ENCODE measurements at places on chromosomes 3 and 15.

DNA sequence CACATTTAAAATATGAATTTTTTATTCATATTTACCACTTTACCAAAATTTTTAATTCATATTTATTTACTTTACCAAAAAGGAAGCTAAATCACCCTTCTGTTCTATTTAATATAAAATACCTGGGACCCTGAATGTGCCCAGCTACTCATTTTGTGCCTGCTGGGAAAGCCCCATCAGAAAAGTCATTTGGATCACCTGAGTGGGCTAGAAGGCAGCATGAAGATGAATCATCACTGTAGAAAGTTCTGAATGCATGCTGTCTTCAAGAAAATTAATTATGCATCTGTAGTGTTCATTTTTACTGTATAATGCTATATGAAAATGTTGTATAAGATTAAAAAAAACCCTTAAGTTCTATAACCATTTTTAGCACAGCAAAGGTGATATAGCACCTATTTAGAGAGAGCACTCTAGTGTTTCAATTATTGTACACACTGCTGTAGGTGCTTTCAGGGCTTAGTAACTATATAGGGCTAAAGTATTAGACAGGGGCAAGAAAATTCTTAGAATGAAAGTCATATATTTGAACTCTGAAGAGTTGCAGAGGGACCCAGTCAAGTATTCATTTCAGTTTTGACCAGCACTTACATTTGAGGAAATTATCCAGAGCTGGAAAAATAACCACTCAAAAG, 175.1 kb downstream of the NFKBIZ start:
- no peak for DNase-seq

DNA sequence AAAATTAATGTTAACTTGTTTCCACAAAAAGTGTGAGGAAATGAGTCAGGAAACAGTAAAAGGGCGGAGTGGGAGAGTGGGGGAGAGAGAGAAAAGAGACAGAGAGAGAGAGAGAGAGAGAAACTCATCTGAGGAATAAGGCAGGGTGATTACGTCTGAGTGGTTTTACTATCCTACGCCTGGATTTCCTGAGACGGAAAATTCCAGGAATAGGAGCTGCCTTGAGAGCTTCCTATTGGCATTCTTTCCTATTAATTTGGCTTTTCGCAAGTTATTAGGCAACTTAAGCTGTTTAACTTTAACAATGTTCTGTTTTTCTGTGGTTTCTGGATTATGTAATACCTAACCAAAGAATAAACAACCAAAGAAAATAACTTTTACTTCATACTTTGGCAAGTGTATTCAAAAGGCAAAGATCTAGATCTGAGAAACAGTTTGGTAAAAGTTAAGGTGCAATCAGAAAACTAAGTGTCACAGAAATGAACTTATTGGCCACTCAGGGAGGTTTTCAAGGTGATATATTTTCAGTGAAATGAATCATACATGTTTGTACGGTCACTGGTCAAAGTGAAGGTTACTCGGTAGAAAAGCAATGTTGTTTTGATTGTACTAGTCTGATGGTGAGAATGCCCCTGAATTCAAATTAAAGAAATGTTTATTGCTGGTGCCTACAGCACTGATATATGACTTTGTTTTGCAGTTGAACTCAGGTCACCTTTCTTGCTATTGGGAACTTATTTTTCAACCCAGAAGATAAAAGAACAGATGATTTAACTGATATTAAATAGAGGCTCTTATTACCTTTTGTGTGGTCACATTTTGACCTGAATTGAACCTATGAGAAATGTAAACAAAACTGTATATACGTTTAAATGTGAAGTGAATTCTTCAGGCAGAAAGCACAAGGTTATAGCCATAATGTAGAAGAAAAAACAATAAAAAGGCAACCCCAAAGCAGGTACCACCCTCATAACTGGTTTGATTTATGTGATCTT, 39.9 kb upstream of the TNFSF10 start:
- DNase-seq: no peak

DNA sequence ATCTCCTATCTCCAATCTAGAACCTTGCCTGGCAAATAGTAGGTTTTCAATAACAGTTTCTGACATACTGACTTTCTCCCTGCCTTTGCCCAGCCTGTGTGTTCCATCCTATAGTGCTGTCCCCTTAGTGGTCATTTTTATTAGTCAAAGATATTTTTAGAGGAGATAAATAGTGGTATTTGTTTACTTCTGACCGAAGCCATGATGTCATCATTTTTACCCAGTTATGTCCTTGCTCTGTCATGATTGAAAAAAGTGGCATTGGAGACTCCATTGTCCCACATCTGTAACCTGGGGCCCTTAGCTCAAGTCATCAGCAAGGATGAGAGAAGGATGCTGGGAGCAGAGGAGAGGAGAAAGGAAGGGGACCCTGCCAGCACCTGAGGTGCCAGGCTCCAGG, 80.6 kb upstream of the ATP2B2 start:
- no peak for DNase-seq

DNA sequence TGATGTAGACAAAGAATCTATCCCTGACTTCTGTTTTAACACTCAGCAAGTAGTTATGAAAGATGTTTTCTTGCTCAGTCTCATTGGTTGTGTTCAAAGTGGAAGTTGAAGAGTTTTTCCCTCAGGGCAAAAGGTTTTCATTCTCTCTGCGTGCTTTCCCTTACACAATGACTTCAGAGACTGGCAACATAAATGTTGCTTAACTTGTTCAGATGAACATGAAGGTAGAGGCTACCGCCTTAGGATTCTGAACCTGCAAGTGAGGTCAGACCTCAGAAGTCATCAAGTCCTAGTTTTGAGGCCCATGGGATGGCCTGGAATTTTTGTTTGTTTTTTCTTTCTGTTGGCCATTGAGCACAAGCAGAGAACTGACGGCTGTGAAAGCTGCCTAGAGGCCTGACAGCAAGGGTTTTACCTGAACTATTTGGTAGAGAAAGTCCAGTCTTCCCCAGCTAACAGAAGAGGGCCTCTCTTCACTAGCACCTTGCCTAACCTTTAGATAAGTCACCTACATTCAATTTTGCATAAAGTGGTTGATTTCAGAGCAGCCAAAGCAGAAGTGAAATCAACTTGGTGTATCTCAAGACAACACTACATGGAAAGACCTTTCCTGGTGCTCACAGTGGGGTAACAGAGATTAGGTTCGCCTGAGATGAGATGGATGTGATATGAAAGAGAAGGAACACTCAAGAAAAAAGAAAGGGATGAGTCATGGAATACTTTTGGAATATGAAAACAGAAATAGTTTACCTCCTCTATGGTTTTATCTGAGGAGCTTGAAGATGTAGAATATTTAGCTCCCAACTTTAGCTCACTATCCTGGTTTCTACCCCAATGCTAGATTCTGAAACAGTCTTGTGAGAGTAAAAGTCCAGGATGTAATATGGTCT, 53.6 kb upstream of the AP4E1 start:
- DNase-seq: no peak

DNA sequence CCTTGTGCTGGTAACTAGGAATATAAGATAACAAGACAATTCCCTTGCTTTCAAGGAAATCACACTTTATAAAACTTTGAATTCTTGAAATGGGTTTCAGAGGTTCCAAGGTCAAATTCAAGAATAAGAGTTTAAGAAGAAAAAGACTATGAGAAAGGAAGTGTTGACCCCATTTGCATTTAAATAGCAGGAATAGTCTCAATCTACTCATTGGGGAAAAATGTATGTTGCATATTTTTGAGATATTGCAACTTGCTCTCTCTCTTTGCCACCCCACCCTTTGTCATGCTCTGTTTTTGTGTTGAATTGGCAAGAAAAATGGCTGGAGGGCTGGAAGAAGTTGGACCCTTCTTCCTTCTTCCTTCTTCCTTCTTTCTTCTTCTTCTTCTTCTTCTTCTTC, 699.2 kb downstream of the TUSC7 start:
- DNase-seq: no peak

- DNase-seq: no peak
Observed at GRCh38 chr15:98241032-98241554, 280.6 kb downstream of the ARRDC4 start.

DNA sequence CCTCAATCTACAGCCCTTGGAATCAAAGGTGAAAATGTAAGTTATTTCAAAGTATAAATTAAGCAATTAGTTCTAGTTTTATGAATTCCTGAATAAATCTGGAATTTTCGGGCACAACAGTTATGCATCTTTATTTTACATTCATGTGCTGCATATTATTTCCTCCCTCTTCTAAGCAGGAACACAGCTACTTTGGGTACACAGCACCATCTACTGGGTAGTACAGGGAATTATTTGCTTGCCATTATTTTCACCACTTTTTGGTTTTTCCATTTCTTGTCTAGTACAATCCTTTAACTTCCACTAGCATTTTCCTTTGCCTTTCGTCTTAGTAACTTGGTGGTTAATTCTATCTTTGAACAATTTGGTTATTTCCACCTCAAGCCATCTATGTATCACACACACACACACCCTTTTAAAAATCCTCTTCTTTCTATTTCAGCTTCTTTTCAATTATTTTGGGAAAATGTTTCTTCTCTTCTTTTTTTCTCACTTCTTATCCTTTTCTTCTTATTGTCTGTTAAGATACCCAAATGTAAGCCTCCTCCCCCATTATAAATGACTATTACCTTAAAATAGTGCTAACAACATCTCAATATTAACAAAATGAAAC, 451.0 kb downstream of the MFSD1 start:
- DNase-seq: no peak

- DNase-seq: no peak
Observed at GRCh38 chr15:32818758-32819447, 101.1 kb downstream of the GREM1 start.

DNA sequence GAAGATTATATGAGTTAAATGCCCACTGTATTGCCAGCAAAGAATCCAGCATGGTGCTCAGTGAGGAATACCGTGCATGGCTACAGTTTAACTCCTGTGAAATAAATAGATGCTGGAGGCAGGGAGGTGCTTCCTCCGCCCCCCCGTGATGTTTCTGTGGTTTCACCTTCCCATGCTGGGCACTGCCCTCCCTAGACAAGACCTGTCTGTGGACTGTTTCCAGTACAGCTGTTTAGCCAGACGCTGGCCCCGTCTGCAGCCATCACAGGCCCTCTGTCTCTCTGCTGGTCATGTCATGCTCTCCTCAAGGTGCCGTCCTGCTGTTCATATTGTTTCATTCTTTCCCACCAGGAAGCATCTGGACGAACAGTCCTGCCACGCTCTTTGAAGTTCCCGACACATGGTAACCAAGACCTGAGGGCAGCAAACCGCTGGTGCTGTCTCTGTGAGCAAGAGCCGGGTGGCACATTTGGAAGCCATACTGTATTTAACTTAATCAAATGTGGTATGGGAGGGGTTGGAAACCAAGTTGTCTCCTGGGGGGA, 31.4 kb downstream of the GOLGA8S start:
- no peak for DNase-seq

DNA sequence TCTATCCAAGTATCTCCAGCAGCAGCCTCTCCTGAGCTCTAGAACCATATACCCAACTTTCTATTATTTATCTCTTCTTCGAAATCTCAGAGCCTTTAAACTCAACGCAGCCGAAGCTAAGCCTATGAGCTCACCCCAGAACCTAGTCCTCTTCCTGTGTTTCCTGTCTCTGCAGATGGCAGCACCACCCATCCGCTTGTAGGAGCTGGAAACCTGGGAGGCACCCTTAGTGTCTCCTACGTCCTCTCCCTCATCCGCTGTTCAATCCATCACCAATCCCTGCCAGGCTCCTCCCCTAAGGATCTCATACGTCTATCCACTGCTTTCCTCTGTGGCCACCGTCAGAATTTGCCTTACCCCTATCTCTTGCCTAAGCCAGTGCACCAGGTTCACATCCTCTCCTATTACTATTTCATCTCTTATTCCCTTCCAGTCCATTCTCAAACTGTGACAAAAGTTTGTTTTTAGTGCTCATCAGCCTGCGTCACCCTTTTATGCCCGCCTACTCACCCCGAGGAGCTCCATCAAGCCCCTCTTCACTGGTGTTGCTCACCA, 9.6 kb downstream of the VGLL4 start:
- DNase-seq: no peak

DNA sequence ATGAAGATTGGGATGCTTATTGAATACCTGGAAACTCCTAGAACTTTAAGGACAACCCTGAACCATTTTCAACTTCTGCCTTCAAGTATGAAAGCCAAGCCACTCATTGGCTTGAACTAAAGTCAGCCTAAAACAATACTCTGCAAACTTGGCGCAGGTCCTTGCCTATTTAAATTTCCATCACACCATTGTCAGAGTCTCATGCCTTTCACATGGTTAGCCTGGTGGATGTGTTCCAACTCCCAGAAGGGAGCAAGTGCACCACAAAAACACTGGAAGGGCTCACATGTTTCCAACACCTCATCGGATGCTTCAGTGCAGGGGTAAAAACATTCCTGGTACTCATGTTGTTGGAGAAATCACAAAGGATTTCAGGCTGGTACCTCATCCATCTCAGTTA, 511.6 kb upstream of the MDFIC2 start:
- no peak for DNase-seq

DNA sequence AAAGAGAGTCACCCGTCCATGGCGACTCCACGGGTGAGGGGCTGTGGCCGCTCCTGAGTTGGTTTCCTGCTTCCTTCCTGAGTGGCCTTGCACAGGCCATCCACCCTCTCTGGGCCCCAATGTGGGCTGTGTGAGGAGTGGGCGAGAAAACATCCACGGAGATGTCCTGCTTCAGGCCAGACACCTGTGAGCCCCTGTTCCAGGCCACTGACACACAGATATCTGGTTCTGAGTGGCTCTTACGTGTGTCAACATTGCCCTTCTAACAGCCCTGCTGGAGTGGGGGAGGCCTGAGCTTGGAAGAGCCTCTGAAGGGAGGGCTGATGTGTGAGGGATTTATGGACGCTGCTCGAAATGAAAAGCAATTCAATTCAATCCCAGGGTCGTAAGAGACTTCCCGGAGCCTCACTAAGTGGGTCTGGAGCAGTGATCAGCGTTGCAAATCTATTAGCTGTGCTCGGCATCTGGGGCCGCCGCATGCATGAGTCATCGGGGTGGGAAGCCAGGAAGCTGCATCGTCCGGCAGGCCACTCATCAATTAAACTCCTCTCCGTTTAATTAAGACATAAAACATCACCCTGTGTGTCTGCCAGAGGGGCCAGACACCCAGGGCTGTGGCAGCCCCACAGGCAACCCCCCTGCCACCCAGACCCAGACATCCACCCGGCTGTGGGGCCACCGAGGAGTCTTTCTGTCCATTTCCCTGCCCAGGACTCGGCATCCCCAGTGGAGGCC, 20.0 kb upstream of the PRR23E start:
- peak; percentile 57 for DNase-seq

DNA sequence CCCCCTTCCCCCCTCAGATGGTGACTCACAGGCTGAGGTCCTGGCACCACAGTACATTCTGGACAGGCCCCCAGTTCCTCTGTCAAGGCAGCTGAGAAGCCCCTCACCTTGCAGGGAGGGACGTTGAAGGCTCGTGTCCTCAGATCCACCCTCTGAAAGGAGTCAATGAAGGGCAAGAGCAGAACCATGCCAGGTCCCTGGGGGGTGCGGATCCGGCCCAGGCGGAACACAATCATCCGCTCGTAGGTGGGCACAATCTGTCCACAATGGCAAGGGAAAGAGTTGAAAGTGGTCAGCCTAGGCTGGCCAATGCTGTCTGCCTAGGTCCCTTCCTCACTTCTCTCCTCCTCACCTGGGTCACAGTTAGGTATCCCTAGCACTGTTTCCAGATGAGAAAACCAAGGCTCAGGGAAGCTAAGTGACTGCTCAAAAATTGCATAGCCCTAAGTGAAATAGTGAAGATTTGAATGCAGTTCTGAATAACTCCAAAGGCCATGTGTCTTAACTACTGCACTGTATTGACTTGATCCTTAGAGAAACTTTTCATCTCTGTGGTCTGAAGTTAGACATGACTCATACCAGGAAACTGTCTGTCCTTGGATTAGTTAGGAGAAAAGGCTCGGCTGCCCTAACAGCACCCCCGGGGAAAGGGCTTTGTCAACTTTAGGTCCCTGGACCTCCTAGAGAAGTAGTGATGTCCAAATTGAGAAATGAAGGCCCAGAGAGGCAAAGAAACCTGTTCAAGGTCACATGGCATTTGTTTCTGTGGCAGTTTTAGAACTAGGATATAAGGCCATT, 2.9 kb downstream of the STOML1 start:
- DNase-seq: no peak

Data from 8988T (cell line).